Stimulated activated CD4-positive, alpha-beta T cell treated with anti-CD3 and anti-CD28 coated beads, Interleukin-4, amount 100 ng/mL, for 1 hour (primary cell): ENCODE measurements at places on chromosomes 7 and 10.

DNA sequence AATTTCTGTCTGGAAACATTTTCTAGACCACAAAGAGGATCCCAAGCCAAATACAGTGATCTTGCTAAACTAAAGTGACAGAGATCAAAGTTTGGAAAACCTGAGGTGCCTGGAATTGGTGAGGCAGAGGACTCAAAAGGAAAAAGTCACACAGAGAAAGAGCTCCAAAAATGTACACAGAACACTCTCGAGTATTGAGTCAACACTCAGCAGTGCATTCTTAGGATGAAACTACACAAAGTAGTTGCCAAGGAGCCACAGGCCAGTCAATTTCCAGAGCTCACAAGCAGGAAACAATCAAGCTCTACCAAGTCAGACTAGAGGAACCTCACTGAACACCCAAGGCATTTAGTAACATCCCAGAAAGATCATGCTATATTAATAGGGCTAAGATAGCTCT, 61.3 kb downstream of the MICU1 start:
- DNase-seq: no peak

DNA sequence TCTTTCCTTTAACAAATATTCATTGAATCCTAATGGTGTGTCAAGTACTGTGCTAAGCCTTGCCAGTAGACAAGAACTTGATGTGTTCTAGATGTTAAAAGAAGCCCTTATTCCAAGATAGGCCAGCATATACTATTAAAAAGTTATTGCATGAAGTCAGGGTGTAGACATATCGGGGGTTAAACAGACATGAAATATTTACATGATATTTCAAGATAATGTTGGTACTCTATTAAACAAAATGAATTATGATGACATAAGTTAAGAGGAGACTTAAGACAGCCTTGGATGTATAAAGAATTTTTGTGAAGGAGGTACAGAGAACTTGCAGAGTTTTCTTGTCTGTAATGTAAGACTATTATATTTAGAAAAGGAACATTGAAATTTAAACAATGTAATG, 44.8 kb downstream of the HDAC9 start:
- no peak for DNase-seq

GRCh38 chr7:93228302-93228701, 2.0 kb upstream of the HEPACAM2 start:
- no peak for DNase-seq

GRCh38 chr7:155848691-155849669, 36.7 kb upstream of the SHH start:
- no peak for DNase-seq
